ENCODE measurements at places on chromosomes 13 and 19.

- no peak for DNase-seq
Measured at GRCh38 chr19:29187676-29188075, 25.3 kb downstream of the UQCRFS1 start.

DNA sequence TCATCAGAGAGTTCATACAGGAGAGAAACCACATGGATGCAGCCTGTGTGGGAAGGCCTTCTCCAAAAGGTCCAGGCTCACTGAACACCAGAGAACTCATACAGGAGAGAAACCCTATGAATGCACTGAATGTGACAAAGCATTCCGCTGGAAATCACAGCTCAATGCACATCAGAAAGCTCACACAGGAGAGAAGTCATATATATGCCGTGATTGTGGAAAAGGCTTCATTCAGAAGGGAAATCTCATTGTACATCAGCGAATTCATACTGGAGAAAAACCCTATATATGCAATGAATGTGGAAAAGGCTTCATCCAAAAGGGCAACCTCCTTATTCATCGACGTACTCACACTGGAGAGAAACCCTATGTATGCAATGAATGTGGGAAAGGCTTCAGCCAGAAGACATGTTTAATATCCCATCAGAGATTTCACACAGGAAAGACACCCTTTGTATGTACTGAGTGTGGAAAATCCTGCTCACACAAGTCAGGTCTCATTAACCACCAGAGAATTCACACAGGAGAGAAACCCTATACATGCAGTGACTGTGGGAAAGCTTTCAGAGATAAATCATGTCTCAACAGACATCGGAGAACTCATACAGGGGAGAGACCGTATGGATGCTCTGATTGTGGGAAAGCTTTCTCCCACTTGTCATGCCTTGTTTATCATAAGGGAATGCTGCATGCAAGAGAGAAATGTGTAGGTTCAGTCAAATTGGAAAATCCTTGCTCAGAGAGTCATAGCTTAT lies 17.7 kb downstream of the ZNF613 start:
- DNase-seq = no peak

GRCh38 chr13:48116808-48117207 lies 21.9 kb upstream of the MED4 start:
- no peak for DNase-seq

DNA sequence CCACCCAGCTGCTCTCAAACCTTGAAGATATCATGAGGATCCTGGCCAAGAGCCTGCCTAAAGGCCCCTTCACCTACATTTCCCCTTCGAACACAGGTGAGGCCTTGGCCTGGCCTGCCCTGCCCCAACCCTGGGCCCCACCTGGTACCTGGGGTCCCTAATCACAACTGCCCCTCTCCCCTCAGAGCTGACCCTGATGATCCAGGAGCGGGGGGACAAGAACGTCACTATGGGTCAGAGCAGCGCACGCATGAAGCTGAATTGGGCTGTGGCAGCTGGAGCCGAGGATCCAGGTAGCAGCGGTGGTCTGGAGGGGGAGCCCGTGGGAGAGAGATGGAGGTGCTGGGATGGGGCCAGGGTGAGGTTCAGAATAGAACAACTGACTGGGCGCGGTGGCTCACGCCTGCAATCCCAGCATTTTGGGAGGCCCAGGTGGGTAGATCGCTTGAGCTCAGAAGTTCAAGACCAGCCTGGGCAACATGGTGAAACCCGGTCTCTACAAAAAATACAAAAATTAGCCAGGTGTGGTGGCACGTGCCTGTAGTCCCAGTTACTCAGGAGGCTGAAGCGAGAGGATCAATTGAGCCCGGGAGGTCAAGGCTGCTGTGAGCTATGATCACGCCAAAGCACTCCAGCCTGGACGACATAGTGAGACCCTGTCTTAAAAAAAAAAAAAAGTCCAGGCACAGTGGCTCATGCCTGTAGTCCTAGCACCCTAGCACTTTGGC lies 17.5 kb downstream of the DDX39A start:
- DNase-seq = no peak

DNA sequence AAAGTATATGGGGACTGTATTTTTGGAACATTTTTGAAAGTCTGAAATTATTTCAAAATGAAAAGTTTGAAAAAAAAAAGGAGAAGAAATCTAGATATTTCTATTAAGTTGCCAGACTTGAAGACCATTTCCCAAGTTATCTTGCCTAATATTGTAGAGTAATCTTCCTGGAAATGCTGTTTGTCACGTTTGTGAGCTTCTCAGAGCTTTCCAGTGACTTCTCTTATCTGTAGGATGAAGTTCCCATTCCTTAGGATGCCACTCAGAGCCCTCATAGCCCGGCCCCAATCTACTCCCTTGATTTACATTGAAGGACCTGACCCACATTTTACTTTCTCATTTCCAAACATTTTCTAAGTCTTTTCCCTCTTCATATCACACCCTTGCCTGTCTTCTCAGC lies 23.6 kb downstream of the CEACAM8 start:
- DNase-seq = no peak

GRCh38 chr13:75161804-75162203 lies 320.2 kb downstream of the TBC1D4 start:
- no peak for DNase-seq

DNA sequence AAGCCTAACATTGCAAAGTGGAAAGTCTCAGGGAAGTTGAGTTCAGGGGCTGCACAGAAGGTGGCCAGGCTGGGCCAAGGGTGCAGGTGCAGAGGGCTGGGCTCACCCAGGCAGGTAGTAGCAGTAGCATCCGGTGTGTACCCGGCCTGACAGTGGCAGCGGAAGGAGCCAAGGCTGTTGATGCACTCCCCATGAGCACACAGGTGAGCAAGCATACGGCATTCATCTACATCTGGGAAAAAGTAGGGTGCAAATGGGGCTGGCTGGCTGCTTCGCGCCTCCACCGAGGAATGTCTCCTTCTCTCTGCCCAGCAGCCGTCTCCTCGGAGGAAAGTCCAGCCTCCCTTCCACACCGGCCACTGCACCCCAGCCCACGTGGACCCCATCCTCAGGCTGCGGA lies 30.6 kb downstream of the CCL25 start:
- no peak for DNase-seq

- no peak for DNase-seq
Measured at GRCh38 chr19:42315024-42315423, 1.9 kb downstream of the TMEM145 start.

GRCh38 chr13:40189426-40189825 lies 477.0 kb downstream of the FOXO1 start:
- no peak for DNase-seq

DNA sequence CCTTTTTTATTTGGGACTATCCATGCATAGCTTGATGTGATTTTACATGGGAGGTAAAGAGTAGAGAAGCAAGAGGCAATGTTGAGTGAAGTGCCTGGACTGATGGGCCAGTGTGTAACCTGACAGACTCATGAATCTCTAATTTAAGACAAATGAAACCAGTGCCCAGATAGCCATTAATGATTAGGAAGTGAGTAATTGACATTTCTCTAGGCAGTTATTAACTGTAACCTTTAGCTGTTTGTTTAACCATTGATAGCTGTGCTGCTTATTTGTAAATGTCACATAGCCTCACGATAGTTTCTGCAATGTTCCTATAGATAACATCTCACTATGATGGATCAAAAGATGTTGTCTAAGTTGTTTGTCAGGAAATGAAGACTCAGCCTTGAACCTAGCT lies 1047.5 kb upstream of the SPRY2 start:
- no peak for DNase-seq

GRCh38 chr19:28424077-28424476 lies 788.9 kb downstream of the UQCRFS1 start:
- DNase-seq = no peak
